ENCODE measurements at places on chromosomes 12 and 14.

DNA sequence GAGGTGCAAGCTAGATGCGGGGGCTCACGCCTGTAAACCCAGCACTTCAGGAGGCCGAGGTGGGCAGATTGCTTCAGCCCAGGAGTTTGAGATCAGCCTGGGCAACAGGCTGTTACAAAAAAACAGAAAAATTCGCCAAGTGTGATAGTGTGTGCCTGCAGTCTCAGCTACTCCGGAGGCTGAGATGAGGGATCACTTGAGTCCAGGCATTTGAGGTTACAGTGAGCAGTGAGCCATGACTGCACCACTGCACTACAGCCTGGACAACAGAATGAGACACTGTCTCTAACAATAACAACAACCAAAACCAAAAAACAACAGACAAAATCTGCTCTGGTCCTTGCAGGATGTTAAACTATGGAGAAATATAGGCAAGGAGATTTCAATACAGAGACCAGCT lies 13.9 kb downstream of the BTBD7 start:
- no peak for DNase-seq

GRCh38 chr12:19761463-19761862 lies 322.2 kb downstream of the AEBP2 start:
- DNase-seq: no peak

- no peak for DNase-seq
Observed at GRCh38 chr12:41122894-41123293, 65.2 kb upstream of the PDZRN4 start.

DNA sequence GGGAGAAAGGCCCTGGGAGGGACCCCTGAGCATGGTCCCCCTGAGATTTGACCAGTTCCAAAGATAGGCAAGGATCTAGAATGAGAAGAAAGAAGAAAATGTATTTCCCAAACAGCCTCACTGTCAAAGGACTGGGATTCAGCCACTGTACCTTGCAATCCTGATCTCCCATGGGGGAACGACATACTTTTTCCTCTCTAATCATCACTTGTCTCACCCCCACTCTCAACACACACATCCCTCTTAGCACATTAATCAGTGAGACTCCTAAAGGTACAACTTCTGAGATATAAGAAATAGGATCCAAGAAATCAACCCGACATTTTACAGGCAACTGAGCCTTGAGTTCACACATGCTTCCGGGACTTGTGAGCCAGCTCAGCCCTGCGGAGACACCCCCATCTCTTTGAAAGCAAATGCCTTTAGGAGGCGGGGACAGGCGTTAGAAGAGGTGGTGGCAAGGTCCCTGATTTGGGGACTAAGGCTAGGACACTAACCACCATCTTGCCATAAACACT lies 1.4 kb downstream of the MAP3K9 start:
- no peak for DNase-seq

- DNase-seq: no peak
Observed at GRCh38 chr12:6961278-6961694, 9.2 kb downstream of the PHB2 start.

- DNase-seq: no peak
Observed at GRCh38 chr12:82608706-82609105, 78.0 kb upstream of the TMTC2 start.

DNA sequence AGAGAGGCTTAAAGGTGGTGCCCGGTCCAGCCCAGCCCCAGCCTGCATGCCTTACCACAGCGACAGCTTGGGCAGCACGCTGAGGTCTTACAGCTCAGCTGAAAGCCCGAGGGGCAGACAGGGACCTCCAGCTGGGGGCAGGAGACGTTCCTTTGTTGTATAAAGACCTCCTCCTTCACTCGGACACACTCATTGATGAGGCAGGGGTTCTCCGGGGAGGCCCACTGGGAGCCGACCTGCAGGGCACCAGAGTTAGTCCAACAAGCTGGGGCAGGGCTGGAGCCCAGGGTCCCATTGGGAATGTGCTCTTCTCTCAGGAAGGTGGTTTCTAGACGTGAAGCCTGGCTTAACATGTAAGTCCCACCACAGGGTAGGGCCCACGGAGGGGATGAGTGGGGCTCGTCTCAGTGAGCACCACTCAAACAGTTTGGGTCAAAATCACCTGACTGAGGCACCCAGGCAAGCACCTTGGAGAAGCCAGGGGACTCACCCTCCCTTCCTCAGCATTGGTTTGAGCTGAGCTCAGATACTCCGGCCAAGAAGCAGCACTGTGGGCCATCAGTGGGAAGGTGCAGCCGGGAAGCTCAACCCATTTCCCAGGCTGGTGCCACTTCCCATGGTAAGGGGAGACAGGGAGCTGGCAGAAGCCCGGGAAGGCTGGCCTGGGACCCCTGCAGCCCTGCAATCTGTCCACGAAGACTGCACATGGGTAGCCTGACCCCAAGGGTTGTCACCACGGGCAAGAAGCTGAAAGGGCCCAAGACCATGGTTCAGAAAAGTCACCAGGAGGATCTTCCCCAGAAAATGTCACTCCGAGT lies 24.3 kb upstream of the ANO2 start:
- DNase-seq: no peak

GRCh38 chr12:51004504-51004903 lies 21.7 kb downstream of the SLC11A2 start:
- no peak for DNase-seq

- no peak for DNase-seq
Observed at GRCh38 chr12:97560786-97561618, 98.4 kb downstream of the RMST start.

DNA sequence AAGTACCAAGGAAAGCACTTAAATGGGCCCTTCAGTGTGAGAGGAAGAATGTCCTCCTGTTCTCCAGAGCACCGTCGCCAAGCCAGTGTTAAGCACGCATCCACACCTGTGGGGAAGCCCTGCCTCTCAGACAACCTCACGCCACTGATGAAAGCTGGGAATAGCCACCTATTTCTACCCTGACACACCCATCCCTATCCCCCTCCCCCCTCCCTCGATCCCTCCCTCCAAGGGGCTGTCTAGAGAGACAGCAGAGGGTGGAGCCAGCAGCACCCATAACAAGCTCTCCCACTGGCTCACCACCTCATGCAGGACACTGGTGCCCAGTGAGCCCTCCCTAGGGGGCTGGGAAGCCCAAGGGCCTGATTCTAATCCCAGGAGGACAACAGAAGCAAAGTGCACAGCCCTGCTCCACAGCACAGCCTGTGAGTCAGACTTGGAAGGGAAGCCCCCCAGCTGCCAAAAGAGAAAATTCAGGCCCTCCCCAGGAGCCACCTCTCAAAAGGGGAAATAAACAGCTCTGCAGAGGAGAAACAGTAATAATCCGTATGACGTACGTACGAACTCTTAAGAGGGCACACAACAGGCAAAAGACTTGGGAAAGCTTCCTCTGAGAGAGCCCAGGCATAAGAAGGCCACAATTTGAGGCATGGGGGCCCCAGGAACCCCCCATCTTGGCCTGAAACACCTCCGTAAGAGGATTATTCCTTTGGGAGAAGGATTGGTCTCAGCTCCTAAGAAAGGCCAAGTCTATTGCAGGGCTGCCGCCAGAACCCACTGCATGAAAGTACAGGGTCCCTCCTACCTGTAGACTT lies 7.8 kb downstream of the PITPNM2 start:
- no peak for DNase-seq

DNA sequence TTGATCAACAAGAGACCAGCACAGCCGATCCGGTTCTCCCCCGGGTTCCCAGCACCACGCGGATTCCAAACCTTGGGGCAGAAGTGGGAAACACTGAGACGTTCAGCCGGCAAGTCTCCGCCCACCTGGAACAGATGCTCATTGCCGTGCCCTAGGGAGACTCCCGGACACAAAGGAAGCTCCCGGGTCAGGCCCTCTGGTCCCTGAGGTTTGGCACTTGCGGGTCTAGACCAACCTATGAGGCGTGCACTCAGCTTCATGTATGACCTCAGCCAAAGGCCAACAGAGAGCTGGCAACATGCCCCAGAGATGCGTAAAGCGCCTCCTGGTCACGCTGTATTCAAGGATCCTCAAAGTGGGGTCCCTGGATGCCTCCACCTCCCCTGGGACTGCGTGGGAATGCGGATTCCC lies 2.5 kb downstream of the RIMBP2 start:
- DNase-seq: no peak

Measured in left renal cortex interstitium (tissue), 4 donors.